PC-9 (cell line): ENCODE measurements at places on chromosomes 2 and 18. TPM values are rescaled to one million over a fixed set of nuclear protein-coding genes. Genes with fewer than 3 reads are reported as not detected.

RAB17 gene
- total RNA-seq = 86.3 and 88.1 TPM in 2 replicates

PRKAG3 gene
- not detected in 2 replicates for total RNA-seq

NEDD4L gene
- total RNA-seq = 57.4 and 58.9 TPM in 2 replicates

C1GALT1C1L gene
- 3.7 and 4.6 TPM in 2 replicates for total RNA-seq

CRYBA2 gene
- total RNA-seq = not detected in 2 replicates

FAM117B gene
- 8.2 and 8.8 TPM in 2 replicates for total RNA-seq

FNDC4 gene
- total RNA-seq = 5.3 and 6.3 TPM in 2 replicates

TP53I3 gene
- 21.4 and 22.9 TPM in 2 replicates for total RNA-seq

RTP5 gene
- total RNA-seq = not detected in 2 replicates

ZNF521 gene
- total RNA-seq = not detected in 2 replicates

FSHR gene
- total RNA-seq = not detected in 2 replicates

CD8A gene
- total RNA-seq = 0.28 and 0.45 TPM in 2 replicates

SPP2 gene
- not detected in 2 replicates for total RNA-seq

MYO1B gene
- 48.5 and 55.0 TPM in 2 replicates for total RNA-seq

STPG4 gene
- 6.5 and 8.7 TPM in 2 replicates for total RNA-seq

REG1B gene
- not detected in 2 replicates for total RNA-seq

TEKT4 gene
- total RNA-seq = 0.15 TPM in 1 of 2 replicates, not detected in the other

DAW1 gene
- total RNA-seq = 1.8 and 2.8 TPM in 2 replicates

FEV gene
- not detected in 2 replicates for total RNA-seq

TMEM18 gene
- 30.5 and 32.4 TPM in 2 replicates for total RNA-seq

EVA1A gene
- 10.8 and 18.2 TPM in 2 replicates for total RNA-seq

LYG2 gene
- total RNA-seq = not detected in 2 replicates

TMEM182 gene
- 12.9 and 13.7 TPM in 2 replicates for total RNA-seq

NOSTRIN gene
- 0.48 and 0.68 TPM in 2 replicates for total RNA-seq

DGKD gene
- total RNA-seq = 43.1 and 59.5 TPM in 2 replicates

TPRKB gene
- 20.4 and 33.8 TPM in 2 replicates for total RNA-seq

GKN1 gene
- total RNA-seq = not detected in 2 replicates

CFAP53 gene
- total RNA-seq = 1.9 and 2.1 TPM in 2 replicates

ADRA2B gene
- 0.26 and 0.55 TPM in 2 replicates for total RNA-seq

UPP2 gene
- not detected in 2 replicates for total RNA-seq

MC2R gene
- not detected in 2 replicates for total RNA-seq
